ENCODE measurements at places on chromosomes 16 and 17.
A peak's percentile ranks its signal among the peaks of the same experiment; 100 is the strongest.

DNA sequence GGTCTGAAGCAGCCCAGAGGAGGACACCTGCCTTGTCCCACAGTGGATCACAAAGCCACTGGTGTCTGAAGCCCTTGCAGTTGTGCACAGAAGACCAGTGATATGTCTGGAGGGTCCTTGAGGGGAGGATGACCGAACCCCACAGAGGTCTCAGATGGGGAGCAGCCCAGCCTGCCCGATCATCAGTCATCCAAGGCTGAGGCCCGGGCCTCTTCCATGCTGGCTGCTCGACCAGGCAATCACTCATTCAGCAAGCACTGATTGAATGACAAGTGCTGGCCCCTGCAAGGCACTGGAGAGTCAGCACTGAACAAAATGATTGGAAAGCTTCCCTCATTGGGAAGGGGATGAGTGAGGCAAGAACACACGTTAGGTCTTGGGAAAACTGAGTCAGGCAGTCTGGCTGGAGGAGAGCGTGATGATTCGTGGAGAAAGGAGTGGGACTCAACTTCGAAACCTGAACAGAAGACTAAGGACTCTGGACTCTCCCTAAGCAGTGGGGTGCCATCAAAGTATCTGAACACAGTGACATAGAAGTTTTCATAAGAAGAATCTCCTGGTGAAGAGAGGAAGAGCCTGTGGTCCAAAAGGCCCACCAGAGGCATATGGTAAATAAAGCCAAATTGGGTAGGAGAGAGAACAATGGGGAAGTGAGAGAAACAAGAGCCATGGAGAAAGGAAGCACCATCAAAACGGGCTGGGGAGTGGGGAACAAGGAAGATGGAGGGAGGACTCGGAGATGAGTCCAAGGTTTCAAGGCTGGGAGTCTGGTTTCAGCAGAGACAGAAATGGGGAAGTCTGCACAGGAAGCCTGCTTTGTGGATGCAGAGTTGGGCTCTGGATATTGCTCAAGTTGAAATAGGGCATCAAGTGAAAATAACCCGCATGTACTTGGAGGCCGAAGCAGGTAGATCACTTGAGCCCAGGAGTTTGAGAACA lies 10.2 kb downstream of the PIK3R5 start:
- DNase-seq = no peak

- DNase-seq = no peak
These were observed 32.5 kb upstream of the ARHGAP44 start for GRCh38 chr17:12756786-12757185.

DNA sequence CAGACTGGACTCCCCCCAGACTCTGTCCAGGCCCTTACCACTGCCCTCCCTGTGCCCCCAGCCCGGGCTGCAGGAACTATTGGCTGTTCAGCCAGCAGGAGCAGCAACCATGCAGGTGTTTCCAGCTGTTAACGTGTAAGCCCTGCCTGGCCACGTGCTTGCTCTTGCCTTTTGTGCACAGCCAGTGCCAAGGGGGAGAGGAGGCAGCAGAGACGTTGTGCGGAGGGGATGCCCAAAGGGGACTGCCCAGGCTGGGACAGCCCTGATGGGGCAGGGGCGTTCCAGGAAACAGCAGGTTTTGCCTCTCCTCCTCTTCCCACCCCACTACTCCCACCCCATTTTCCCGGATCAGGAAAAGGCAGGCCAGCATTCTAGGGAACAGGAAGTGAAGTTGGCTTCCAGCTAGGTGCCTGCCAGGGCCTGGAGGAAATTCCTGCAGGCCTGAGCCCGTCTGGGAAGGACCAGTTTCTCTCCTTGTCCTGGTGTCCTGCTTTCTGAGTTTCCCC lies 16.7 kb upstream of the LASP1NB start:
- no peak for DNase-seq

DNA sequence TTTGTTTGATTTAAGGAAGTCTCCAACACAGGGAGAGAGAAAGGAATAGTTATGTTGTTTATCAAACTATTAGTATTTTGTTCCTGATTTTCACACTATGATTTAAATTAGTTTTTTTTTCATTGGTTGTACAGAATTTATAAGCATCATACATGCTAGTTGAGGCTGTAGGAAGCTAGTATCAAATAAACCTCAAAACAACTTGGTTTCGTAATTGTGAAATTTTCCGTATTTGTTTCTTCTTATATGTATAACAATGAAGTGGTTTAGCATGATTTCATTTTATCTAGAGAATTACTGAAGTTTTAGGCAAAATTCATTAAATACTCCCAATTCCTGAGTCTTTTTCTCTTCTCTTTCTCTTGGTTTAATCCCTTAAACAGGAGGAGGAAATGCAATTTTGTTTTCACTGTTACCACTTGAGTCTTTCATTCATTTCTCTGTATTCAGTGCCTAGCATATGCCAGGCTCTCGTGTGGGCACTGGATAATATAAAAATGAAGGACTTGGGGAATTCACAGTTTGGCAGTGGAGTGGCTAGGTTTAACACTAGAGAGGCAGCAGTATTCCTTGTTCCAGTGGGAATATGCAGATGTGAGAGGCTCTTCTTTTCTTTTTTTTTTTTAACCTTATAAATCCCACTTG lies 1.8 kb downstream of the CYLD start:
- no peak for DNase-seq

DNA sequence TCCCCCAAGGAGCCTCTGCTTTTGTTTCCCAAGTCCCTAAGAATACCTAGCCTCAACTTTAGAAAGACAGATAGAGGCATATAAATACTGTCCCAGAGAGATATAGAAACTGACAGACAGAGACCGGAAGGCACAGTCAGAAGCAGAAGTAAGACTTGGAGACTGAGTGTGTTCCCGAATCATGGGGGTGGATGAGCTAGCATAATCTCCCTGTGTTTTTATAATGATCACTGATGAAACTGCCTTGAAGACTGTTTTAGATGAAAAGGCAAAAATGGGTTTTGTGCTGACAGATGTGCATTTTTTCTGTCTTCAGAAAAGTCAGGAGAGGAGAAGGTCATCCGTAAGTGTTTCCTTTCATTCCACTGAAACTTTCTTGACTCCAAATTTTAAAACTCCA lies 8.3 kb upstream of the PSMD3 start:
- peak; percentile 5 for DNase-seq

DNA sequence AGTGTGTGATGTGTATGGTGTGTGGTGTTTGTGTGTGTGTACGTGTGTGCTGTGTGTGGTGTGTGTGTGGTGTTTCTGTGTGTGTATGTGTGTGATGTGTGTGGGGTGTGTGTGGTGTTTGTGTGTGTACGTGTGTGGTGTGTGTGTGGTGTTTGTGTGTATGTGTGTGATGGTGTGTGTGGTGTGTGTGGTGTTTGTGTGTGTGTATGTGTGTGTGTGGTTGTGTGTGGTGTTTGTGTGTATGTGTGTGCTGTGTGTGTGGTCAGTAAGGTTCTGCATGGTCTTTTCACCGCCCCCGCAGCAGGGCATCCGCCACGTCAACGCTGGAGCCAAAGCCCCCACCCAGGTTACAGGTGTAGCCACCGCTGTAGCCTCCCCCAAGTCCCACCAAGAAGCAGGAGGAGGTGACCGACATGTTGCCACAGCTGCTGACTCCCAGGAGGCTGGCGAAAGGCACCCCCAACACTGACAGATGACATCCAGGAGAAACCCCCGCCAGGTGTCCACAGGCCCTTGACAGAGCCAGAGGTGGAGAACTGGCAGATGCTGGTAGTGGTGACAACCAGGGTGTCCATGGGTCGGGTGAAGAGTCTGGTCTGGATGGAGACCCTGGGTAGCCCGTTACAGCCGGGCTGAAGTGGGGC lies 9.3 kb upstream of the KRT17 start:
- DNase-seq = no peak

DNA sequence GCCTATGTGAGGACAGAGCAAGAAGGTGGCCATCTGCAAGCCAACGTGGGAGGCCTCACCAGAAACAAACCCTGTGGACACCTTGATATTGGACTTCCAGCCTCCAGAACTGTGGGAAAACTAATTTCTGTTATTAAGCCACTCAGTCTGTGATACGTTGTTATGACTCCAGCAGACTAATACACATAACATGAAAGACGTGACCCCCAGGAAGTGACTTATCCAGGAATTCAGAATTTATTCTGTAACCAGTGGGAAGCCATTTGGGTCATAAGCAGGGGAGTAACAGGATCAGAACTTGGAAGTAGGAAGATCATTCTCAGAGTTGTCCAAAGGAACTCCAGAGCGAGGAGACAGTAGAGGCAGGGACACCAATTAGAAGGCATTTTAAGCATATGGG lies 12.5 kb upstream of the GINS3 start:
- no peak for DNase-seq

- no peak for DNase-seq
These were observed 7.9 kb downstream of the SEPTIN12 start for GRCh38 chr16:4780235-4780634.

DNA sequence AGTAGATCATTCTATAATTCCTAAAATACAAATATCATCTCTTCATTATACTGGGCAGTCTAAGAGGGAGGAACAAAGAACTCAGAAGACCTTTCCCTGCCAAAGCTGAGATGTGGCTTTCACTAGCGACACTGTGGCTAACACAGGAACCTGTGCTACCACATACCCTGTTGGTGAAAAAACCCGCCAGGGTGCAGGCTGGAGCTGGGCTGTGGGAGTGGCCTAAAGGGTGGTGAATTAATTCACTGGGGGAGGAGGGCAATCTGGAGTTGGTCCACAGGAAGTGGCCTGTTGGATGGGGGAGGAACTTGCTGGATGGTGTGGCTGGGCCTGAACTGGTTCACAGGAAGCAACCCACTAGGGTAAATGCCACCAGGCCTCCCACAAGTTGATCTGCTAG lies 7.4 kb downstream of the ZNF594 start:
- no peak for DNase-seq

DNA sequence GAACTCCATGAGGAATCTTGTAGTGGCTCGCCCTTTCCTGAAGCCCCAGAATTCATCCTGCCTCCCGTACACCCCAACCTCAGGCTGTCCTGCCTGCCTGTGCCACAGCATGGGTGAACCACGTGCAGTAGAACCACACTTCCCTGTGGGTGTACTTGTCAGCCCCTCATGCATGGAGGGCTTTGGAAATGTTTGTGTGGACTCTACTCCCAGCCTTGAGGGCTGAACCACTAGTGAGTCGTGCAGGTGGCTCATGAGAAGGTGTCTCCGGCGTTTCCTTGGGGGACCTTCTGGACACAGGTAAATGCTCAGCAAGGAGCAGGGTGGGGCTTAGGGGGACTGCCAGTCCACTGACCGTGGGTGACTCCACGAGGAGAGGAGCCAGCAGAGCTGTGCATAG lies 58.7 kb upstream of the ADORA2B start:
- no peak for DNase-seq

GRCh38 chr17:78722246-78722761 lies 59.8 kb downstream of the CYTH1 start:
- DNase-seq = no peak

- no peak for DNase-seq
These were observed 7.4 kb upstream of the EEF2K start for GRCh38 chr16:22198547-22199293.

- DNase-seq = no peak
These were observed 2.0 kb upstream of the BANP start for GRCh38 chr16:87949071-87949744.

DNA sequence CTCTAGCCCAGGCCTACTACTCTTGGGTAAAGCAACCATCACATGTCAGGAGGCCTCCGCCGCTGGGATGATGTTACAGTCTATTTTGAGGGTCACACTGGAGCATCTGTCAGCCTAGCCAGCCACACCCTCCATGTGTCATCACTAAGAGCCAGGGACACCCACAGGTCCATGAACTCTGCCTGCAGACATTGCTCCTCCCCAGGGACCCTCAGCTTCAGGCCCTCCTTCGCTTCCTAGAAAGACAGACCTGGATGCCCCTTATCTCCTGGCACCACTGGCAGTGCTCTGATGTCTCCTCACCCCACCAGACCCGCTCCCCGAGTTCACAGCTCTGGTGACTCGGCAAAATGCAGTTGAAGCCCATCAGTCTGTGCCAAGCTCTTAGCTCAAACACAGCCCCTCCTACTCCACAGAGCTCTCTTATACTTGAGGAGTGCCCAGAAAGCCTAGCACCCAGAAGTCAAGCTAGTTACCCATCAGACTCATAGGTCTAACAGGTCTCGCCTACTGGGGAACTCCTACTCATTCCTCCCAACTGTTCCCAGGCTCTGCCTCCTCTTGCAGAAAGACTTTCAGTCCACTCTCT lies 5.9 kb downstream of the RANBP10 start:
- no peak for DNase-seq

Data from astrocyte of the spinal cord (primary cell).